CD4-positive, alpha-beta T cell treated with Interleukin-4 for 1 hour (primary cell): ENCODE measurements at places on chromosomes 2 and 18.

GRCh38 chr2:59191781-59192180, 950.7 kb upstream of the FANCL start:
- no peak for DNase-seq

DNA sequence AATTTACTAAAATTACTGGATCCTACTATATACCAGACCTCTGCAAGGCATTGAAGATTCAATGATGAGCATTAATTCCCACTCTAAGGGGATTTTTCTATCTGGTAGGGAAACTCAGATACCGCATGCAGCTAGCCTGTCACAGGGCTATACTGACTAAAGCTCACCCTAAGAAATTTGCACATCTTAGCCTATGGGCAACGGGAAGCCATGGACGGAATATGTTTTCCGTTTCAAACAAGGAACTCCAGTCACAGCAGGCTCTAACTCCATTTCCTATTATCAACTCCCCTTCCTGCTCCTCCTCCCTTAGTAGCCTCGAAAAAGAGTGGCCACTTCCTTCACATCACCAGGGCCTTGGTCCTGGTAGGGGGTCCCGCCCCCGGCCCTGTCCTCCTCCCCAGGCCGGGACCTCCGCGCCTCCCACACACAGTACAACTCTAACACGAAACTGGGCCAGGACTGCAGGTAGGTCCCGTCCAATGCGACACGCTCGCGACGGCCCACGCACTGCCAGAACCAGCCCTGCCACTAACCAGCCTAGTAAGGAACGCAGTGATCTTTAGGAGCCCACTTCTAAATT, 659 bp upstream of the COX5B start:
- DNase-seq = no peak

DNA sequence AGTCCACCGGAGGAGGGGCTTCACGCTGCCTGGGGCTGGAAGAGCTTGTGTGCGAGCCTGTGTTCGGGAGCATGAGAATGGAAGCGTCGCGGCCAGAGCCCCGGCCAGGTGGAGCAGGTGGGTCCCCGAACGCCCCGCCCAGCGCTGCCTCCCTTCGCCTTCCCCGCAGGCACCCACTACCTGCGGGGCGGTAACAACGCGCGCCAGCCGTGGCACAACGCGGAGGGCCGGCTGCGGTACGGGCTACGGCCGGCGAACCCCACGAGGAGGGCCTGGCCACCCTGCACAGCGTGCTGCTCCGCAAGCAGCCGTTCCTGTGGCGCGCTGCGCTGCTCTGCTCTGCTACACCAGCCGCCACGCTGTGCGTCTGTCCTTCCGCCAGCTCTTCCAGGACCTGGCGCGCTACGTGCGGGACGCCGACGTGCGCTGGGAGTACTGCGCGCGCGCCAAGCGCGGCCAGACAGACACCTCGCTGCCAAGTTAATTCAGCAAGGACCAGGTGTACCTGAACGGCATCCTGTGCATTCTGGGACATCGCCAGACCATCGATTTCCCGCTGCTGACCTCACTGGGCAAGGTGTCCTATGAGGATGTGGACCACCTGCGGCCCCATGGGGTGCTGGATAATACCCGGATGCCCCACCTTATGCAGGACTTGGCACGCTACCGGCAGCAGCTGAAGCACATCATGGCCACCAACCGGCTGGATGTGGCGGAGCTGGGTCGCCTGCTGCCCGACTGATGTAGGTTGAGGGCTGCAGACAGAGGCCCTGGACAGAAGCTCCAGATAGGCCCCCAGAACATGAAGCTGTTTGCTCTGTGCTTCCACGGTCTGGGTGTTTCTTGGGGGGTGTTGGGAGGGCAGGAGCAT, 200.6 kb downstream of the NAPG start:
- no peak for DNase-seq

GRCh38 chr2:230205721-230206120, 14.1 kb downstream of the SP110 start:
- DNase-seq = no peak

- DNase-seq = no peak
Observed at GRCh38 chr18:76972241-76972640, 149.9 kb downstream of the ZNF236 start.

- DNase-seq = no peak
Observed at GRCh38 chr2:20580690-20581437, 70.0 kb downstream of the HS1BP3 start.

GRCh38 chr2:203484266-203485112, 50.6 kb downstream of the RAPH1 start:
- DNase-seq = peak; percentile 66

DNA sequence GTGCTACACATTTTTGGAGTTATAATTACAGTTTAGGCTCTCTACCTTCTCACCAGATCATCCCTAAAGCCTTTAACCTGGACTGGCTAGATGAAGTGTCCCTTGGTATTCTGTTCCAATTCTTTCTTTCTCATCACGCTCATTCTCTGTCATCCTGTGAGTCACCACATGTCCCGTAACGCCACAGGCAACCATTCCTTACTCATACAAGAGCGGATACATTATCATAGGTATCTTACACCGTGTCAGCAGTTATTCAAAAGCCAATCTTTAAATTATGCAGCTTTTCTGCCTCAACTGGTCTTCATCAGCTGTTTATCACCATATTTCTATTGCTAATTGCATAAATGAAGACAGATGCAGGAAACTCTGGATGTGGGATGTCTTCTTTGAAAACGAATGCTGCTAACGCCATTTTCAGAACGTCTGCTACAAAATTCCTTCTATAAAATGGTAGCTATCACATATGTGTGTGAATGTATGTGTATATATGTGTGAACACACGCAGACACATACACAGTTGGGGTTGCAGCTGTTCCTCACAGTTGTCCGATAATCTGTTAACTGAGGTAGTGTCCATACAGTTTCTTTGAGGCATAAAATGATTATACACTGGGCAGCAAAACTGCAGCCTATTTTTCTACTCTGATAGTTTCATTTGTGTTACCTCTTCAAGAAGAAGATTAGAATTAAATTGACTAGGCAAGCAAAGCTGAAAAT, 47.9 kb downstream of the EML6 start:
- no peak for DNase-seq

- DNase-seq = peak; percentile 17
Observed at GRCh38 chr2:20291106-20291564, 59.5 kb downstream of the PUM2 start.

DNA sequence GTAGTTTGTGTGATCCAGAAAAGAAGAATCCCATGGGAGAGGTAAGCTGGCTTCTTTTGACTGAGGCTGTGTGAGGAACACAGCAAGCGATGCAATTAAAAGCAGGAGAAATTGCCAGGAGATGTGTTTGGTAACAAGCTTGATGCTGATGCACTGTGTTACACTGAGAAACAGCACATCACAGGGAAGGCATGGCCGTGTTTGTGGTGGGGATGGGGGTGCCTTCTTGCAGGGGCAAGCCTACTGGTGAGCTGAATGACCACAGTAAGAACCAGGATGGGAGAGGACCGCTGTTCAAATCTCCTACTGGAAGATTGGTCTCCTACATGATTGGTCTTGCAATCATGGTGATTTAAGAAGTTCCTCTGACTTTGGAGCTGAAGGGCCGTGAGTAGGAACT, 477.7 kb upstream of the HS6ST1 start:
- DNase-seq = no peak

DNA sequence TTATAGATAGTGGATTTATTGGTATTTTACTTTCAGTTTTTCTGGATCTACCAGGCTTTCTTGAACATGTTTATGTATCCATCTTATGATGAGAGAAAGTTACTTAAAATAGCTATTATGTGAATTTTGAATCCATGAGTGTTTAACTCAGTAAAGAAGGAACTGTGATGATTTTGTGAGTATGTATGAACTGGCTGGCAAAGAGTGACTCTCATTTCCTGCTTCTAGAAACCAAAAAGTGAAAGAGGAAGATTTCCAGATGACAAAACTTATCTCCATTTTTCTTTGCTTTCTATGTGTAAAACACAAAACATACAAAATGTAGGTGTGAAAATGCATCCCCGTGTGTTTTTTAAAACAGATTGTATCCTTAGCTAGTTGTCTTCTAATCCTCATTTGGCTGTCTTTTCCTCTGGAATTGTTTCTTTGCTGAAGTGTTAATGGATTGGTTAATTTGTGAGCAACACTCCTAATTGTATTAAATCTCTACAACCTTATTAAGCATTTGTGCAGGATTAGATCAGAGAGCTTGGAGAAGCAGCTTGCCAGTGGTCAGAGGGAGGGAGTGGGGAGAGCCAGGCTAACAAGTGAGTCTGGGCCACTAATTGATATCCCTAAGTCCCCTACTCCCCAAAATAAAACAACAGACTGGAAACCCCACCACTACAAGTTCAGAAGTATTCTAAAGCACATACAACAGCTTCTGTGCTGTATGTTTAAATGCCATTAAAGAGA, 23.9 kb downstream of the PTPRM start:
- no peak for DNase-seq

- DNase-seq = no peak
Observed at GRCh38 chr2:26605999-26606846, 34.9 kb downstream of the CIB4 start.

DNA sequence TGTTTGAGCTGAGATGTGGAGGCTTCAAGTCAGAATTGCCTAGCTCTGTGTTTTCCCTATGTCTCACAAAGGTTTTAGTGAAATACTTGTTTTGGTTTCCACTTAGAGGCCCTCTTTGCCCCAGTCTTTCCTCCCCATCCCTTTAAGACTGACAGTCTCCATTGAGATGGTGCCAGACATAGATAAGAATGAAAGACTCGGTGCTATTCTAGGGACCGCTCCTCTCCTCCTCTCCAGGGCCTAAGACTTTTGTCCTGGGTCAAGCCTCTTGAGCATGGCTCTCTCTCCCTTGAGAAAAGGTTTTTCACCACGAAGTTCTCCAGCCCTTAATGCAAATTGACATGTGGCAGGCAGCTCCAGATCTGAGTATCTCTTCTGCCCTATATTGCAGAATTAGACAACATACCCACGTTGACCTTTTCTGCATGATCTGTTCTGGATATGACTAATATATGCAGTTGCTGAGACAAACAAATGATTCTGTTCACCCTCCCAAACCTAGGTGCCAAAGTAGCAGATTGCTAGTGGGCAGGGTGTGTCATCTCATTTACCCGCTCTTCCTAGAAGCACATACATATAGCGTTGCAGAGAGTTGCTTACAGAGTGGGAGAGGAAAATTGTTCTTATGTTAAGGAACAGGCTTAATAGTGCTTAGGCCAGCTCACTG, 47.5 kb upstream of the ACSL3 start:
- DNase-seq = no peak

DNA sequence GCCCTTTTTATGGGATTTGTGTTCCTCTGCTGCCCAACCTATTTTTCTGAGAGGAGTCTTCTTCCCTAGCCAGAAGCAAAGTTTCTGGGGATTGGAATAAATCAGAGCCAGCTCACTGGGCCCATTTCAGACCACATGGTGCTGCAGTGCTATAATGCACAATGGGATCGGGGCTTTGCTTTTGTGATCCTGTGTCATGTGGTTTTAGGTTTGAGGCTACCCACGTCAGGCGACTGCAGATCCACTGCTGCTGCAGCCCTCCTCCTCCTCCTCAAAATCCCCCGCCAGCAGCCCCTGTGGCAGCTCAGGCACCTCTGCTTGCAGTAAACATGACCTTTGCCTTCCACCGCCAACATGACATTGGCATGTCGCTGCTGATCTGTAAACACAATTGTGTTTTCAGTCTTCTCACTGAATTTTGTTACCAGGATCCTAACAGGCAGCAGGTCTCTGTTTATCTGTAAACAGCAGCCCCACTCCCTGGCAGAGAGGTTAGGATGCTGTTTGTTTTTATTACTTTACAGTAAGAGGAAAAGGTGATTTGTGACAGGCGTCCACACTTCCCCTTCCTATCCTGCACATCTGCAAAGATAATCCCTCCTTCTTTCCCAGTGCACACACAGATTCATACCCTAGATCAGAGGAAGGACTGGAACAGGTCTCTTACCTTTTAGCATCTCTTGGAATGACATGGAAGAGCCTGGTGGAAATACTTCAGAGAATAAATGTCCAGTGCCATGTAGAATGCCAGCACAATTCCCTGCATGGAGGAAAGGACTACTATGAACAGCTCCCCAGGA, 130.8 kb downstream of the FOXI3 start:
- no peak for DNase-seq

DNA sequence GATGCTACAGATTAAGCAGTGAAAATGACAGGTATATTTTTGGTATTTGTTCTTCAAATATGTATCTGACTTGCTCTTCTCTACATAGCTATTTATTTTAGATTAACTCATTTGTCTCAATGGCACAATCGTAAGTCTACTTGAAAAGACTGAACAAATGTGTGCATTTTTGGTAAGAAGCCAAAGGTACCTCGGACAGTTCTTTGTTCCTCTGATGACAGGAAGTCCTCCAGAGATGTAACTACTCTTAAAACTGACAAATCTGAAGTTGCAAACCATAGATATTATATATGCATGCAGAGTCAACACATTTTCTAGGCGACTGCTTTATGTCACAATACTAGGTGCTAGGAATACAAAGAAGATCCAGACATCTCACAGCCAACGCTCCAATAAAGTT, 36.7 kb downstream of the NDUFAF7 start:
- no peak for DNase-seq

- no peak for DNase-seq
Observed at GRCh38 chr2:165462443-165462842, 7.1 kb upstream of the CSRNP3 start.

DNA sequence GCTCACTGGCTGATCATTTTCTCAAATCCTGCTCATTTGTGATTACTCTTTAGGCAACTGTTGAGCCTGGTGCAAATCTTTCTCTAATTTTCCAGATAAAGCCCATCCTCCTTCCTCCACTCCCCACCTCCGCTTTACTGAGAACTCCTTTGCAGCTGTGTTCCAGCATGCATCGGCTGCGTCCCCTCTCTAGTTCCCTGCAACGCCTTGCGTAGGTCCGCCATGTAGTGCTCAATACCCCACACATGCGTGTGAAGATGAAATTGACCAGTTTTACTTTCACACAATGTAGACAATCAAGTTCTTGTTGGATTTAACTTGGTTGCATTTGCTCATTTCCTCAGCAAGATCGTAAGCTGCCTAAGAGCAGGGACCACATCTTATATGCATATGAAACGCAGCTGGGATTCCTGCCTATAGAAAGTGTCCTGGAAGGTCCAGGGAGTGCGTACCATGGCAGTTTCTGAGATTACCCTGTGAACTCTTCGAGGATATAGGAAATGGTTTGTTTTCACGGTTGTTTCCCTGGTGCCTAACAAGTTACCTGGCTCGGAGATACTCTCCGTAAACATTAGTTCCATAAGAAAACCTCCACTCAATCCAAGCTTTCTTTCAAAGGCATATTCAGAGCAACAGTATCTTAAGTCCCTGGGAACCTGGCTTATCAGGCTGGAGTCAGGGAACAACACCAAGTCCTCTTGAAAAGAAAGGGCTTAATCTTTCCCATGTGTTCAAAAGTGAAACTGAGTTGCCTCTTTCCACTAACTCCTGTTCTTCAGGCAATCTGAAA, 766.4 kb upstream of the ID2 start:
- no peak for DNase-seq

- no peak for DNase-seq
Observed at GRCh38 chr2:55223958-55224760, 7.9 kb downstream of the CLHC1 start.

- no peak for DNase-seq
Observed at GRCh38 chr2:196887431-196887830, 39.1 kb downstream of the PGAP1 start.
